ENCODE measurements at places on chromosomes 12 and 14.
A peak's percentile ranks its signal among the peaks of the same experiment; 100 is the strongest.

DNA sequence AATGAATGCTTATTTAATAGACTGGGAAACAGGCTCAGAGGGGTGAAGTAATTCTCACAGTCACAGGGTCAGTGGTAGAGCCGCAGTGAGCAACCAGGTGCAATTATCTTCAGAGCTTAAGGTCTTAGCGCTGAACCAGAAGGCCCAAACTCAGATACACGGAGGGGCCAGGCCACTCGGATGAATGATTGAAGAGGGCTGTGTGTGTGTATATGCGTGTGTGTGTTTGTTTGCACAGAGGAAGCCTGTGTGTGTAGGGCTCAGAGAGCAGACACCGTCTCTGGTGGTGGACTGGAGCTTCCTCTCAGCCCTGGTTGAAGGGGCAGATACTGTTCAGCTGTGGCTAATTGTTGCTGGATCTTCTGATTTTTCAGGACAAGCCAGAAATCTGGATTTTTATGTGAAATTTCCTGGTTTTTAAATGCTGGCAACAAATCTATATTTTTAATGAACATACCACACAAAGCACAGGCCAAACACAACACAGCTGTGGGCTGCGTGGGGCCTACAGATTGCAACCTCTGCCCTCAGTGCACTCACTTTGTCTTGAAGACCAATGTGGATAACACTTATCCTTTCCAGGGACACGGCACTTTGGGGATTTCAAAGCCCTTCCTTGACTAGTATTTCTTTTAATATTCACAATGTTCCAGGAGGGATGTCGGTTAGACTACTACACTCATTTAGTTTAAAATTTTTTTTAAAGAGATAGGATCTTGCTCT, 94.5 kb upstream of the NRXN3 start:
- DNase-seq, result no peak

GRCh38 chr12:52751795-52752194, 25.4 kb downstream of the KRT76 start:
- DNase-seq, result no peak

GRCh38 chr12:102052192-102053061, 9.4 kb downstream of the WASHC3 start:
- DNase-seq, result no peak

DNA sequence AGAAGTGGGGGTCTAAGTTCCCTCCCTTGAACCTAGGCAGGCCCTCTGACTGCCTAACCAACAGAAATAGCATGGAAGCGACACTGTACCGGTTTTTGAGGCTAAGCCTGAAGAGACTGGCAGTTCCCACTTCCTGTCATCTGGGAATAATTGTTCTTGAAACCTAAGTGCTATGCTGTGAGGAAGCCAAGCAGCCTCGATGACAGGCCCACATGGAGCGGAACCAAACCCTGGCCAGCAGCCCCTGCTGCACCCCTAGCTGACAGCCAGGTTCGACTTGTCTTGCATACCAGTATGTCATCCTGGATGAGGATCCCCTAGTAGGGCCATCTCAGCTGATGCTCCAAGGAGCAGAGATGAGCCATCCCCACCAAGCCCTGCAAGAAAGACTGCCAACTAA, 6.4 kb upstream of the GPR68 start:
- no peak for DNase-seq

- DNase-seq, result no peak
Measured at GRCh38 chr14:101823066-101823465, 61.6 kb downstream of the PPP2R5C start.

DNA sequence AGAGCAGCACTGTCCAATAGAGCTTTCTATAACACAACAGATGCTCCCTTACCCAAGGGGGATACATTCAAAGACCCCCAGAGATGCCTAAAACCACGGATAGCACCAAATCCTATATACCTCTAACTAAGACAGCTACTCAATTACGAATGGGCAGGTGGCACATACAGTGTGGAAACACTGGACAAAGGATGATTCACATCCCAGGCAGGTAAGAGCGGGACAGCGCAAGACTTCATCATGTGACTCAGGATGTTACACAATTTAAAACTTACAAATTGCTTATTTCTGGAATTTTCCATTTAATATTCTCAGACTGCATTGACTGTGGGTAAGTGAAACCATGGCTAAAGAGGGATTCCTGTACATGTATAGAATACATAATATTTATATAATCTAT, 5.5 kb upstream of the HCFC2 start:
- DNase-seq, result peak; percentile 47

- no peak for DNase-seq
Measured at GRCh38 chr12:119660076-119660475, 7.9 kb upstream of the PRKAB1 start.

GRCh38 chr12:52059582-52060497, 8.6 kb downstream of the NR4A1 start:
- no peak for DNase-seq

GRCh38 chr14:28608851-28609828, 157.4 kb upstream of the FOXG1 start:
- peak; percentile 63 for DNase-seq

GRCh38 chr14:24095271-24096068, 1.4 kb downstream of the PCK2 start:
- peak; percentile 12 for DNase-seq

GRCh38 chr14:90682615-90683014, 133.6 kb downstream of the TTC7B start:
- DNase-seq, result no peak

- DNase-seq, result no peak
Measured at GRCh38 chr12:109246221-109246620, 62.9 kb downstream of the FOXN4 start.
